ENCODE measurements at places on chromosomes 16 and 17. TPM values are rescaled to one million over a fixed set of nuclear protein-coding genes. Genes with fewer than 3 reads are reported as not detected.

DNA sequence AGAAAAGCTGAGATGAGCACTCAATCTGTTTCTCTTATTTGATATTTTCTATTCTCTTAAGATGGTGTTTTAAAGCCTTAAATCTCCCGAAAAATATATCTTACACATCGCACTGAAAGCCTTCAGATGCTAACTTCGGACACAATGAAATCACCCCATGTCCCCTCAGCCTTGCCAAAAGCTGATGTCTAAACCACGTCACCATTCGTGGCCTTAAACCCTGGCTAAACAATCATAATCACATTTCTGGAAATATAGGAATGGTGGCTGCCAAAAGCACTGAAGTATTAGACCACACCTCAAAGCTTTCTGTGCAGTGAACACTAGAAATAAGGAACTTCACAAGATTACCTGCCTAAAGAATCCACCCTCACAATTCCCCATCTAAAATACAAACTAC is 402.7 kb downstream of the SOX9 start:
- DNase-seq, result no peak

DNA sequence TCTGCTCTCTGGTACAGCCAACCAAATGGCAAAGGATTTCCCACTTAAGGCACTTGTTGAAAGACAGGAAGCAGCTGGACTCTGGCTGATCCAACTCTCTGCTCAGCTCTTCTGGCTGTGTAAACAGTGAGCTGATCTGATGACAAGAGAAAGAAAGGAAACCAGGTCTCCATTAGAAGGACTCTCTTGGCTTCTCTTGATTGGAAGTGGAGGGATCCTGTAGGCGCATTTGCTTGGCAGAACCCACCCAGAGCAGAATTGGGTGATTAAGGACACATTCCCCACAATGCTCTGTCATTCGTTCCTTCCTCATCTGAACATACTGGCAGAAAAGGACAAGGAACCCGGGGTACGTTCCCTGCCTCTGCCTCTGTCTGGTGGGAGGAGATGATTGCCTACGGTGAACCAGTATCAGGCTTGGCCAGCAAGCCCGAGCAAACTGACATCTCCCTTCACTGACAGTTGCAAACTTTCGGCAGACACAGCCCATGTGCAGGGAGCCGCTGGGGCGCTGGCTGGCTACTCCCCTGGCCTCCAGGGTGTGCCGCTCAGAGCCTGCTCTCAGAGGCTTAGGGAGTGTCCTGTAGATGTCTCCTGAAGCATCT is 29.1 kb downstream of the LDHD start:
- DNase-seq, result no peak

DNA sequence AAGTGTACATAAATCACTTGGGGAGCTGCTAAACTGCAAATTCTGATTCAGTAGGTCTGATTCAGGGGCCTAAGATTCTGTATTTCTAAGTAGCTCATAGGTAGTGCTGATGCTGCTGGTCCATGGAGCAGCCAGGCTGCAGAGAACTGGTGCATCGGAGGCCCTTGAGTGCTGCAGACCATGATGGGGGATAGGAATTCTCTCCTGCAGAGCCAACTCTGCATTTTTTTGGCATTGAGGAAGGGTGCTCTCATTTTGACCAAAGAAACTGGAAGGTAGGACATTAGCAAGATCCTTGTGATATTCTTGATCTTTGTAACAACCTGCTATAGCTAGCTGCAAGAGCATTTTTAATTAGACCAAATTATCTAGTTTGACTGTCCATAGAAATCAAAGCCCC is 4.7 kb downstream of the HOXB2 start:
- DNase-seq, result no peak

DNA sequence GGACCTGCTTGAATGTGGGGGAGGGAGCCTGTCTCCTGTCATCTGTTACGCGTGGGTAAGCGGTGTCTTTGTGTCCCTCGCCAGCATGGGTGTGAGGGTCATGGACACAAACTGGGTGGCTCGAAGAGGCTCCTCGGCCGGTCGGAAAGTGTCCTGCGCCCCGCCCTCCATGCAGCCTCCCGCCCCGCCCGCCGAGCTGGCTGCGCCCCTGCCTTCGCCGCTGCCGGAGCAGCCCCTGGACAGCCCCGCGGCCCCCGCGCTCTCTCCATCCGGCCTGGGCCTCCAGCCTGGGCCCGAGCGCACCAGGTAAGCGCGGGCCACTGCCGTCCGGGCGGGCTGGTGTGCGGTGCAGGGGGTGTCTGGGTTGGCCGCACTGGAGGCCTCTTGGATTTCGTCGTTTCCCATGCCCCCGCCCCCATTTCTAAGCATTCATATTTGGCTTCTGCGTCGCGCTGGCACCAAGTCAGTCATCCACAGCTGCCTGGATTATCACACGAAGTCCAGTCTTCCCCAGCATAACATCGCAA is 43.8 kb downstream of the ELAC2 start:
- DNase-seq, result no peak

GRCh38 chr16:53358884-53359283 is 75.4 kb upstream of the RBL2 start:
- no peak for DNase-seq

- DNase-seq, result no peak
Measured at GRCh38 chr16:29683543-29684090, 4.6 kb downstream of the QPRT start.

GRCh38 chr16:86946396-86946795 is 368.0 kb downstream of the FOXL1 start:
- DNase-seq, result no peak

DNA sequence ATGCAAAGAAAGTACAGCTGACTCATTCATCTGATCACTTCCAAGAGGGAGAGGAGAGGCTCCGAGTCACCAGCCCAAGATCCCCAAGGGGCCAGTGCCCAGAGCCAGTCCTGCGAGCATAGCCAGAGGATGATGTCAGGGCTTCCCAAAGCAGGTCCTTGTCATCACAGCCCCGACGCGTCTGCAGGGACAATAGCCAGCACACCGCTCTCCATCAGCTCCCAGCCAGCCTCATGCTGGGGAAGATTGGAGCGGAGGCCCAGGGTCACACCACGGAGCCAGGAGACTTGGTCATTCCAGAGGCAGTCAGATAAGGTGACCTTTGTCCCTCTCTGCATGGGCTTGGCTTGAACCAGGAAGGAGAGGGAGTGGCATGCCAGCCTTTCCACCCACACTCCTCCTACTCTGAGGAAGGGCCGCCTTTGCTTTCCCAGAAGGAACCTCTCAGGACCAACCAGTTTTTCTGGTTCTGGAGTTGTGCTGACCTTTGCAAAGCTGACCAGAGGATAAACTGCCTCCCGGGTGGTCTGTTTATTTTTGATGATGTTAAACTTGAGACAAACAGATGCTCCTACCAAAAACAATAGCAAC is 58.3 kb upstream of the ARHGAP44 start:
- peak; percentile 77 for DNase-seq

DNA sequence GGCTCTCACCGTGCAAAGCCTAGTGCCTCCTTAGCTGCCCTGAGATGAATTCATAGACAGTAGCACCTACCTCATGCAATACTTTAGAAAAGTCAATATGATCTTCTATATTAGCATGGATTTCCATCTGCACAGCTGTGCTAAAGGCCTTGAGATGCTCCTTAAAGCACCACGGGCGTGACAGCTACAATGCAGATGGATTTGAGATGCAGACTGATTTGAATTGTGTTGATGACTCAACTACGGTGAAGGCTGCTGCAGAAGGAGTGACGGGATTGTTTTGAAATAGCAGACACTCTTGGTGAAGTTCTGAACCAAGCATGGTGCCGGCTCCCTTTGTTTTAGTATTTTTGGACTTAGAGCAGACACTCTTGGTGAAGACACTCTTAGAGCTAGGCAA is 88.2 kb downstream of the SPECC1 start:
- DNase-seq, result no peak

Gene KIF19
- 2.1 TPM for total RNA-seq

DNA sequence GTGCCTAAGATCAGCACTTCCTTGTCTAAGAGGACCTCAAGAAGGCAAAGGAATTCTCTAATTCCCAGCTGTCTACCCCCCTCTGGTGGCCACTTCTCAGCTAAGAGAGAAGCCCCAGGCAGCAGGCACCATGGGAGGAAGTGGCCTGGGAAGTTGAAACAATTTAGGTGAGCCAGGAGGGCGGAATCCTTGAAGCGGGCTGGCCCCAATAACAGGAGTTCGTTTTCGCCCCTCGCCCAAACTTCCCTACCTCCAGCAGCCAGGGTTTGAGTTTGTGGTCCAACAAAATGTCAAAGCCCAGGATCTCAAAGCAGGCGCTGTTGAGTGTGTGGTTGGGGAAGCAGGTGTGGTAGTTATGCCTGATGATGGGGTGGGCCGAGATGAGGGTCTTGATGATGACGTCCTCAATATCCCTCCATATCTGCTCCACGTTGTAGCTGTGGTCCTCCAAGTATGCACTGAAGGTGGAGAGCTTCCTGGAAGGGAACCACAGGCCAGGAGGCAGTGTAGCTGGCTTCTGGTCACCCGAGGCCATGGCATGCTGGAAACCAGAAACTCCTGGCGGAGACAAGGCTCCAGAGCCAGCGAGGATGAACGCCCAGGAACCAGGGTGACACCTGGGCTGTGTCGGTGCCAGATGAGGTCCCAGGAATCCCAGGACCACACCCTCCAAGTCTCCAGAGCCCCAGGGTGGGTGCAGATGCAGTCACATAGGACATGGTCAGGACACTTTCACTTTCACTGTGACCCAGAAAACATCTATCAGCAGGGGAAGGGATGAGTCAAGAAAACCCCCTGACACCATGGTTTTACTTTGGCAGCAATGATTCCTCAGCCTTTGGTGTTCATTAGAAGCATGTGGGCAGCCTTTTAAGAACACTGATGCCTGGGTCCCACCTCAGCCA is 25.6 kb downstream of the TTLL6 start:
- peak; percentile 70 for DNase-seq

- DNase-seq, result no peak
Measured at GRCh38 chr16:87585442-87586200, 16.7 kb upstream of the JPH3 start.

Gene KRTAP4-4
- total RNA-seq, result not detected
